ENCODE measurements at places on chromosomes 2 and 18. TPM values are rescaled to one million over a fixed set of nuclear protein-coding genes. Genes with fewer than 3 reads are reported as not detected.

The MBP gene
- total RNA-seq = 24.5 TPM

The ALK gene
- not detected for total RNA-seq

The KCNG3 gene
- 0.62 TPM for total RNA-seq

The FAP gene
- not detected for total RNA-seq

The SATB2 gene
- 3.7 TPM for total RNA-seq

The NTSR2 gene
- not detected for total RNA-seq

The G6PC2 gene
- total RNA-seq = not detected

The CASP10 gene
- total RNA-seq = 1.5 TPM

The TIA1 gene
- total RNA-seq = 46.1 TPM

The WNT6 gene
- total RNA-seq = 0.24 TPM

The COL5A2 gene
- 73.8 TPM for total RNA-seq

The SLC35G4 gene
- not detected for total RNA-seq

The MYCN gene
- total RNA-seq = not detected

The ICOS gene
- not detected for total RNA-seq

The SERPINB11 gene
- not detected for total RNA-seq

The IL36B gene
- not detected for total RNA-seq

The KCNG2 gene
- total RNA-seq = not detected

The KCNK3 gene
- 1.7 TPM for total RNA-seq

The DCDC2C gene
- total RNA-seq = 0.54 TPM

The KCNJ13 gene
- not detected for total RNA-seq

The SSB gene
- total RNA-seq = 166 TPM

The APOB gene
- total RNA-seq = not detected

The GULP1 gene
- total RNA-seq = 29.9 TPM

The TXNDC2 gene
- 0.12 TPM for total RNA-seq

The TRIM43 gene
- not detected for total RNA-seq

The GPR45 gene
- total RNA-seq = not detected

All from A549 treated with RU486 at 1 μM for 4 hours (cell line).